ENCODE measurements at places on chromosomes 16 and 17. TPM values are rescaled to one million over a fixed set of nuclear protein-coding genes. Genes with fewer than 3 reads are reported as not detected.

DNA sequence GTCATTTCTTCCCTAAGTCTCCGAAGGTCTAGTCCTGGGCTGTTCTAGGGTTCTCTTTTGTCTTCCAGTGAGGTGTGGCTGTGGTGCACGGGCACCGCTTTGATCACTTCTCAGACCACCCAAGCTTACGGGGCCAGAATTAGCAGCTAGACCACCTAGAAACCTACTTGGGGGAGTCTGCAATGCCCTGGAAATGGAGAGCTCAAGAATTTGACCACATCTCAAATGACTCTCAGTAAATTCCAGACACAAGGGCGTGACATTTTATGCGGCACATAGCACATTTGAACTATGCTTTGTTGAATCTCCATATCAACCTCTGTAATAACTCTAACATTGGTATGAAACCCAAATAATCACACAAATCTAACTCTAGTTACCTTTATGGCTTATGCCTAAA, 24.9 kb downstream of the TRIM16 start:
- no peak for DNase-seq

DNA sequence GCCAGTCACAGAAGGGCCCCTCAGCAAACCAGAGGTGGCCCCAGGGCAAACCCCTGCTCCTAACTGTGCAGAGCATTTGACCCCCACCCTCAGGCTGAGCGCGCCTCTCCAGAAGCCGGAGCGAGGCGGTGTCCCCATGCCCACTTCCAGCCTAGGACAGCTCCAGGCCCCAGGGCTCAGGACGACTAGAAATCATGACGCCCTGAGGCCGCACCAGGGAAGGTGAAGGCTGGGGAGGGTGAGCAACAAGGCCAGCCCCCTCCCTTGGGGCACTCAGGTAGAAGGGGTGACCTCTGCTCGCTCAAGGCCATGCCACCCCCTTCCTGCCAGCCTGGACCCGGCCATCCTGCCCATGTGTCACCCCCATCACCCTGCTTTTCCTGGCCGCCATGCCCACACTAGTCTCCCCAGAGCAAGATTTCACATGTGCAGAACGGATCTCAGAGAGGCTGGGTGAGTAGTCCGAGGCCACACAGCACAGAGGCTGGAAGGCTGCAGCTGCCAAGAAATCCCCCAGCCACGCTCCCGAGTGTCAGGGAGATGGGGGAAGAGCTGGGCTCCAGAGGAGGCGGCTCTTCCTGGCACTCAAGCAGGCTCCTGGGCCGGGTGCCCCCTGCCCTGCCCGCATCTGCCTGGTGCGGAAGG, 2.1 kb upstream of the PVALEF start:
- no peak for DNase-seq

DNA sequence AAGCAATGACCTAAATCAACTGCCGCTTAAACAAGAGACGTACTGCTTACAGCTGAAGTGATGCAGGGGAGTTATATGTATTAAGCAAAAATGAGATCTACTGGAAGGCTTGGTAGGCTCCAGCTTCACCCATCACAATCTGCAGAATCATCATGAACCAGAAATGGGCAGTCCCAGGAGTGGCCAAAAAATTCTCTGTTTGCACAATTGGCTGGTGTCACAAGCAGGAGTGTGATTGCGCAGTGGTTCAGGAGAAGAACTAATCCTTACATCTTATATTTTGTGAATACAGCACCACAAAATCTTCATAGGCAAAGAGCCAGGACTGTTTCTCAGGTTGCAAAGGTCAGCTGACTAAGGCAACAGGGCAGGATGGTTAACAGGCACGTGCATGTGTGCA, 75.9 kb downstream of the CES1 start:
- DNase-seq = no peak

- DNase-seq = no peak
Measured at GRCh38 chr17:43543300-43543699, 2.8 kb downstream of the ETV4 start.

DNA sequence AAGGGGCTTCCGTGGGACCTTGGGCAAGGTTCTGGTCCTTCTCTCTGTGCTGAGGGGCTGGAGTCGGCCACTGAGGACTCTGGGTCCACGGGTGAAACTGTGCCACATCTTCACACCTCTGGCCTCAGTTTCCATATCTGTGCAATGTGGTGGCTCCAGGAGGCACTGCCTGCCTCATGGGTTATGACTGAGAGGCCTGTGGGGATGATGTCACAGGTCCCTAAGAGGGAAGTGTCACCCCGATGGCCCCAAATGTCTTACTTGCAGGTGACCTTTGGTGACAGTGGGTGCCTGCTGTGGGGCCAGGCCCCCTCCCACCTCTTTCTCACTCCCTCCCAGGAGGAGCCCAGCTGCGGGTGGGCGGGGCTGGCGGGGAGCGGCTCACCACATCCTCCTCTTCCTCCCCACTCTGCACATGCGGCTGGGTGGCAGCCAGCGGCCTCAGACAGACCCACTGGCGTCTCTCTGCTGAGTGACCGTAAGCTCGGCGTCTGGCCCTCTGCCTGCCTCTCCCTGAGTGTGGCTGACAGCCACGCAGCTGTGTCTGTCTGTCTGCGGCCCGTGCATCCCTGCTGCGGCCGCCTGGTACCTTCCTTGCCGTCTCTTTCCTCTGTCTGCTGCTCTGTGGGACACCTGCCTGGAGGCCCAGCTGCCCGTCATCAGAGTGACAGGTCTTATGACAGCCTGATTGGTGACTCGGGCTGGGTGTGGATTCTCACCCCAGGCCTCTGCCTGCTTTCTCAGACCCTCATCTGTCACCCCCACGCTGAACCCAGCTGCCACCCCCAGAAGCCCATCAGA, at the start of gene IL21R:
TSS of gene IL21R (plus strand) at position 407 of the 801 bp plus-strand sequence. CDS start 27,898 bp downstream, outside the sequence.
- peak; percentile 35 for DNase-seq

SDR42E2 gene
- total RNA-seq = 0.13 TPM

MPP3 gene
- total RNA-seq = 1.4 TPM

NACA2 gene
- total RNA-seq = not detected
